Hindlimb muscle (tissue), 1 donor: ENCODE measurements at places on chromosomes 12 and 14.

- DNase-seq: peak; percentile 67
Observed at GRCh38 chr12:19688532-19688931, 249.2 kb downstream of the AEBP2 start.

GRCh38 chr14:101120641-101121507, 217.4 kb upstream of the RTL1 start:
- no peak for DNase-seq

GRCh38 chr14:94049625-94050023, 23.5 kb downstream of the OTUB2 start:
- DNase-seq: no peak

GRCh38 chr14:93970965-93971634, 5.3 kb downstream of the ASB2 start:
- DNase-seq: no peak

DNA sequence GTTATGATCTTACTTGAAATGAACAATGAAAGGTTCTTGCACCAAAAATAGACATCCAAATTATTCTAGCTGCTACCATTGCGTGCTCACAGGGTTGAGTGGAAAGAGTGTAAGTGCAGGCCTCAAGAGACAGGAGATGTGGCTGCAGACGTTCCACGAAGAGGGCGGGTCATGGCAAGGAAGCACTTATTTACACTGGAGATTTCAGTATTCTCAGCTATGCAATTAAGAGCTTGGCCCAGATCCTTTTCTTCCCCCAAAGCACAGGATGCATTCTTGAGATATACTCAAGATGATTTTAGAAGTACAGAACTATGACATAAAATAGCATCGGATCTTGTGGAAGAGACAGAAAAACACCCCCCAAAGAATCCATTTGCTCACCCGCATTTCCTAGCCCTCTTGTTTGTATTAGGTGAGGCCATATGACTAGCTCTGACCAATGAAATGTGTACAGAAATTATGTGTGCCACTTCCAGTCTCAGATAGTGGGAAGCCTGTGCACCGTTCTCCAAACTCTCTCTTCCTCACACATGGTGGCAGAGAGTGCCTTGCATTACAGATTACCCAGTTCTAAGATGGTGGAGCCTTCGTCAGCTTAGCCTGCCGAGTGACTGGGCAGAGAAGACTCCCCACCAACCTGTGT, 261.4 kb downstream of the TTC8 start:
- peak; percentile 81 for DNase-seq

- DNase-seq: no peak
Observed at GRCh38 chr12:122088179-122088810, 9.7 kb downstream of the MLXIP start.

GRCh38 chr14:36363704-36364103, 43.3 kb upstream of the MBIP start:
- DNase-seq: no peak

- no peak for DNase-seq
Observed at GRCh38 chr14:103317976-103318580, 16.0 kb upstream of the EIF5 start.
